ENCODE measurements at places on chromosomes 12 and 14.

DNA sequence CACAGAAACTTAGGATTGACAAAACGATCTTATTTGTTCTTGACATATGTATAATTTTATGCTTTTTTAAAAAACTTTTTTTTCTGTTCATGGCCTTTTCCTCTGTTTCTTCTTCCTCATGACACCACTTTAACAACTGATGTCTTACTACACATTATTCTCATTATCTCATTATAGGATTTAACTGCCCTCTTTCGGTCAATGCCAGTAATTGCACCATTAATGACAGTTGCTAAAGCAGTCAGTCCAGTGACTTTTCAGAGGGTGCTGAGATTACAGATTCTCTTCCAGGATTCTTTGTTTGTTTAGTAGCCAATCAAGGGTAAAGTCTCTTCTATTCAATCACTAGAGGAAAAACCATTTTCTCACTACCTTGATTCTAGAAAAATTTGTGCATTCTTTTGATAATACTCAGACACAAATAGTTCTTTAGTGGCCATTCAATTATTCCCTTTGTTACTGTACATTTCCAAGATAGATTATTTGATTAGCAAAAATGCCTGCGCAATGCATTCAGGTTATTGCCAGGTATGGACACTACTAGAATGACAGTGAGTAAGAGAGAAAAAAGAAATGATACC is 50.1 kb downstream of the KLRG1 start:
- no peak for DNase-seq

DNA sequence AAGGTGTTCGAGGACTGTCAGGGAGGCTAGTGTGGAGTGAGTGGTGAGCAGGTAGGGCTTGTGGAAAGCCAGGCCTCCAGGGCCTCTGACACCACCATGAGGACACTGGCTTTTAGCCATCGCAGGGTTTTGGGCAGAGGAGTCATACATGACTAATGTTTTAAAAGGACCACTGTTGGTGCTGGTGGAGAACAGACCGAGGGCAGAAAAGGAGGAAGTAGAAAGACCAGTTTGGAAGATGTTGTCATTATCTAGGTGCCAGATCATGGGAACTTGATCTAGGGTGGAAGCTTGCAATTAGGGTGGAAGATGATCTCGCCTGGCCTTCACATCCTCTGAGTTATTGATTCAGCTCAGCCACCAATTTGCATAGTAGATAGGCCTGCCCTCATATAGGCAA is 144.2 kb downstream of the C12orf75 start:
- DNase-seq = no peak

- DNase-seq = no peak
Measured at GRCh38 chr14:34465069-34465859, 3.2 kb upstream of the SPTSSA start.

DNA sequence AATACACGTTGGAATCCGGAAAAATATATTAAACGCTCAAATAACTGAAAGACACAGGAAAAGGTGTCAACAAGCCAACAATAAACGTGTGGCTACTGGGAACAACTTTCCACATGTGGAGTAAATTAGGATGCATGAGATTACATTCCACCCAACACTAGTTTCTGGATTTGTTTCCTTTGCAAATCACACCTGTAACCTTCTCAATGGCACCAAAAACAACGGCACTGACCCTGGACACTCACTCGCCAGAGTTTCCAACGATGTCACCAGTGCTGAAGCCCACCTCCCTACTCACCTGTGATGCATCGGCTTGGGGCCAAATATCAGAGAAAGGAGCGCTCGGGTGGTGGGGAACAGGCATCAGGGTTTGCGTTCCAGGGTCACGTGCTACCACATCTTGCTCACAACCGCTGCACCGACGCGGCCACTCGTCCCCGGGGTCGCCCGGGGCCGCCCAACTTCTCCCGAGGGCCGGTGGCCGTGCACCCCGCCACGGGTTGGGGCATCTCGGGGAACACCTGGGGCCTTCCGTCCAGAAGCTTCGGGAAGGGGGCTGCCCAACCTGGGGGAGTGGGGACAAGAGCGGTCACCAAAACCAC is 629 bp downstream of the PRDM4 start:
- DNase-seq = no peak

GRCh38 chr12:46892034-46892705 is 66.4 kb upstream of the SLC38A4 start:
- no peak for DNase-seq

GRCh38 chr14:40697231-40697630 is 909.4 kb upstream of the LRFN5 start:
- no peak for DNase-seq

Data from AG04449 (cell line).